Kidney (tissue), 22 donors: ENCODE measurements at places on chromosomes 4 and X.

GRCh38 chrX:38991656-38992440 is 190.6 kb downstream of the MID1IP1 start:
- DNase-seq, result no peak

DNA sequence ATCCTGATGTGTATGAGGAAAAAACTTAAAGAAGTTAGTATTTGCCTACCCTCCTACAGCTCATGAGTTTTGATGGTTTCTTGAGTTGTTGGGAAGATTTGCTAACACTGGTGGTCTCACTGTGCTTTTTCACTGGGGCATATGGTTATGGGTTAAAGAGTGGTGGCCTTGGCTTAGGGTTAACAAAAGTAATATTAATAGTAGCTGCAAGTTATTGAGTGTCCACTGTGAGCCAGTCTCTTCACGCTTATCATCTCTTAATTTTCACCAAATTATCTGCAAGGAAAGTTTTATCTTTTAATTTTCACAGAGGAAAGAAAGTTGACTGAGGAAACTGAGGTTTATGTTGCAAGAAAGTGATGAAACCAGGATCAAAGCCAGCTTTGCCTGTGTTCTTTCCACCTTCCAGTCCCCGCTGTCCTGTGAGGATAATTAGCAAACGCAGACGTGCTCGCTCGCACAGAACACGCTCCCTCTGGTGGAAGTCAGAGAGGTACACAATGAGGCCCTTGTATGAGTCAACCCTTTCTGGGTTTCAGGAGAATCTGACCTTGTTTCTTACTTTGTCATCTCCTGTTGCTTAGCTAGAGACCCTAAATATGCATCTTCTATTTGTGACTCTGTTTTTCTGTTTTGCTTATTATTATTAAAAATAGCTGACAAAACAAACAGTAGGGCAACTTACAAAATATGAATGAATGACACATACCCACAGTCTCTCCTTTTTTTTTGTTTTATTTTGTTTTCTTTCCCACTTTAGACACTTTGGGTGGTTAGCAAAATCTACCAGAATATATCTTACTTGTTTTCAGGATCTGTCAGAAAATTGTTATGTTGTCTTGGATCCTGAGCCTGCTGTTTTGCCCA is 94.3 kb downstream of the DDIT4L start:
- DNase-seq, result peak; percentile 55

DNA sequence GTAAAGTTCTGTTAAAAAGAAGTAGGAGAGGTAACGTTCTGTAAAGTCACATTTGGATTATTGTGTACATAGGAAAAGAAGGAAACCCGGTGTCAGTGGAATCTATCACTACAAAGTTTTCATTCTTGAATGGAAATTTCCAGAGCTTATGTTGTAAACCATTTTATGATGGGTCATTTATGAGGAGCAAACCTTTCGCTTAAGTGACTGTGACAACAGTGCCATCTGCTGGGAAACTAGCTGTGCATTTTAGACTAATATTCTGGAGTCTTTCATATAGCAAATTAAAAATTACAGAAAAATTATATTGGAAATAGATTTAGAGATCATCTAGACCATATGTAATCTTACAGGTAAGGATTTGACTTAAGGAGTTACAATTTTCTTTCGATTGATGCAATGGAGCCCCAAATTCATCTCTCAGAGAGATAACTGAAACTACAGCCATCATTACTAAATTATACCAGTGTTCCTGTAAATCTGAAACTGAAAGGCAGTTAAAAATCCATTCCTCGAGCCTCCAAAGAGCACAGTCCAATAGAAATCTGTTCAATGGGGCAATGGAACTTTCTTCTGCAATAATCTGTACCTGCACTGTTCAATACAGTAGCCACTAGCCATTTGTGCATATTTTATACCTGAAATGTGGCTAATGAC is 26.9 kb downstream of the ASB9 start:
- DNase-seq, result peak; percentile 59

DNA sequence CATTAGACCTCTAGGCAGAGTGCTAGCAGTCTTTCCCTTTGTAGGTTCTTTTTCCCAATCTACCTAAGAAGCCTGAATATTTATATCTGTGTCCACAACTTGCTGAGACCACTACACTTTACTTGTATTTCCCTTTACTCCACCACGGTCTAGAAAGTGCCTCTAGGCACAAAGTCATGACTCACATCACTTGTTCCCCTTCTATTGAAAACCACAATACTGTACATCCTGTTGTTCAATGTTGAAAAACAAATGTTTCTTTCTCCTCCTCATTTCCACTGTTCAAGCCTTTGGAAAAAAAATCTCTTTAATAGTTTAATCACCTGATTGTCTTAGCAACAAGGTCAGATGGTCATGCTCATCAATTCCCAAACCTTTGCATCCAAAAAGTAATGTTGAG is 326.7 kb downstream of the GUCY2F start:
- DNase-seq, result no peak

- DNase-seq, result peak; percentile 45
Measured at GRCh38 chr4:110626532-110627153, 3.8 kb upstream of the PITX2 start.

- no peak for DNase-seq
Measured at GRCh38 chr4:173328236-173328901, 5.8 kb downstream of the HMGB2 start.
